Iris pigment epithelial cell (primary cell): ENCODE measurements at places on chromosomes 4 and X.
A peak's percentile ranks its signal among the peaks of the same experiment; 100 is the strongest.

DNA sequence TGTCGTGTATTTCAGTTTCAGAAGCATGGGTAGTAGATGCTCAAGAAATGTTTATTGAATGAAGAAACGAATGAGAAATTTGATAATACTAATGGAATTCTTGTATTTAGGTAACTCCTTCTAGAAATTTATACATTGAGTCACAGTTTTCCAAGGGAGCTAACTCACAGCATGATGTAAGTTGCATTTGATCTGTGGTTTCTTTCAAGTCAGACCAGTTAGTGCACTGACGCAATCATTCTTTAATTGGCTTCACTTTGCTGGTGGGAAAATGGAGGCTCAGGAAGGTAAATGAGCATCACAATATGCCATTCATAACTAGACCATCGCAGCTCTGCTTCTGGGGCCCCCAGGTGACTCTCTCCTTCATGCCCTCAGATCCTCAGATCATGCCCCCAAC lies 17.3 kb upstream of the CWH43 start:
- peak; percentile 85 for DNase-seq

- DNase-seq: peak; percentile 42
These were observed 179.1 kb upstream of the MAB21L2 start for GRCh38 chr4:150402871-150403272.

- no peak for DNase-seq
These were observed 36.9 kb downstream of the LAMTOR3 start for GRCh38 chr4:99857307-99857706.

DNA sequence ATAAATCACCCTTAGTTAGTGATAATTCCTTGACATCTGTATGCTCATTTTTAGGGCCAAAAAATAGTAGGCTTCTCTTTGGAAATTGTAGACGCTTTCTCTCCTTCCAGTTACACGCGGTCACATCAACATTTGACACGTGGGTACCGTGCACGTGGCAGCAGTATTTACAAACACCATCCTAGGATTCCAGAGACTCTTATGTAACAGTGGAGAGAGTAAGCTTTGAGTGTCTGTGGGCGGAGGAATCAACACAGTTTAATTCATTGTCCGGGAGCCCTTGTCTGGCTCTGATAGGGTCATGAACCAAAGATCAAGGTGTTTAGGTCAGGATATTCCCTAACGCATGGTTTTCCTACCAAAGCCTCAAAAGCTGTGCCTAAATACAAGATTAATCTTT lies 12.2 kb downstream of the TET2 start:
- peak; percentile 42 for DNase-seq

- peak; percentile 72 for DNase-seq
These were observed 82.3 kb downstream of the SPRY1 start for GRCh38 chr4:123478859-123479345.

DNA sequence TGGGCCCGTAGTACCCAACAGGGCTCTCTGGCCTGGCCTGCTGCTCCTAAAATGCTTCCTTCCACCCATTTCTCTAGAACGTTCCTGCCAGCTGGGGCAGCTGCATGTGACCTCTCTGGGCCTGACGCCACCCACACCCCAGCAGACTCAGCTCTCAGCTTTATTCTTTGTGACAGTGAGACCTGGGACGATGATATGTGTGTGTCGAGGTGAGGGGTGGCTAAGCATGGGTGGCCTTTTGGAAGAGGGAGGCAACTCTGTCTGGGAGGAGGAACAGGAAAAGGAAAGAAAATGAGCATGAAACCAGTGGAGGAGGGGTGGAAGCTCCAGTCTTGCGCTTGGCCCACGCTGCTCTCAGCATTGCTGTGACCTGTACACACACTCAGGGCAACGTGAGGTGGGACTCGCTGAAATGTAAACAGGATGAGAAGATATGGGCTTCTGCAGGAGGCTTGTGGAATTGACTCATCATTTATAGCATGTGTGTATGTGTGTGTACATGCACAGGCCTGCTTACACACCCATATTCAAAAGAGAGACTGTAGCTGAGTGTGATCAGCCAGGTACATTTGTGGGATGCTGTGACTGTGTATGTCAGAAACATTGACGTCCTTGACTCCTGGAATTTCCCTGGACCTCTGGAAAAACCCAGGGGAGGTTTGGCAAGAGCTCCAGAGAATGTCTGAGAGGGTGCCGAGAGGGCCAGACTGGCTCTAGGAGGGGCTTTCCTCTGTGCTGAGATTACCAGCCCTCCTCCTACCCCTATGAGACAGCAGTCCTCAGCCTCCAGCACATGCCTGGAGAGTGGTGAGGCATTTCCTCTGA lies 137.9 kb downstream of the PJA1 start:
- peak; percentile 91 for DNase-seq

DNA sequence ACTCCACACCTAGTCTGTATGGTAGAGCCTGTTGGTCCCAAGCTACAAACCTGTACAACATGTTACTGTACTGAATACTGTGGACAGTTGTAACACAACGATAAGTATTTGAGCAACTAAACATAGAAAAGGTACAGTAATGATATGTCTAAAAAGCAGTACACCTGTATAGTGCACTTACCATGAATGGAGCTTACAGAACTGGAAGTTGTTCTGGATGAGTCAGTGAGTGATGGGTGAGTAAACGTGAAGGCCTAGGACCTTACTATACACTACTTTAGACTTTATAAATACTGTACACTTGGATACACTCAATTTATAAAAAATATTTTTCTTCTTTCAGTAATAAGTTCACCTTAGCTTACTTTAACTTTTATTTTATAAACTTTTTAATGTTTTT lies 104.0 kb downstream of the TMA16 start:
- DNase-seq: no peak

- DNase-seq: no peak
These were observed 1043.1 kb upstream of the TENM3 start for GRCh38 chr4:181200076-181200475.

DNA sequence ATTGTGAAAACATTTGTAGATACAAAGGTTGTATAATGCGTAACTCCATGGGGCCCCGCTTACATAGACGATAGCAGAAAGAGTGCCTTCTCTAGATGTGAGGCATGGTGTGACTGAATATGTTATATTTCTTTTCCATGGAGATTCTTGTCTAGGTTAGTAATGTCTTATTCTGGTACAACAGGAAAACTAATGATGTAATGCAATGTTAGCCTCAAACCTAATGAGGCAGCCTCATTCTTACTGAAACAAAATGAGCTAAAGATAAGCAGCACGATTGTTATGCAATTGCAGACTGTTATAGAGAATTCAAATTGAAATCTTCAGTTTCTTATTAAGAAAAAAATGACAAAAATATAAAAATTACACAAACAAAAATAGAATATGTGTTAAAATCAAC lies 171.1 kb upstream of the ANKRD50 start:
- peak; percentile 74 for DNase-seq

GRCh38 chr4:88382621-88383020 lies 4.0 kb downstream of the HERC6 start:
- no peak for DNase-seq

GRCh38 chr4:93182722-93183121 lies 645.8 kb upstream of the ATOH1 start:
- no peak for DNase-seq

GRCh38 chr4:75289914-75290582 lies 224.2 kb downstream of the RCHY1 start:
- DNase-seq: peak; percentile 24

DNA sequence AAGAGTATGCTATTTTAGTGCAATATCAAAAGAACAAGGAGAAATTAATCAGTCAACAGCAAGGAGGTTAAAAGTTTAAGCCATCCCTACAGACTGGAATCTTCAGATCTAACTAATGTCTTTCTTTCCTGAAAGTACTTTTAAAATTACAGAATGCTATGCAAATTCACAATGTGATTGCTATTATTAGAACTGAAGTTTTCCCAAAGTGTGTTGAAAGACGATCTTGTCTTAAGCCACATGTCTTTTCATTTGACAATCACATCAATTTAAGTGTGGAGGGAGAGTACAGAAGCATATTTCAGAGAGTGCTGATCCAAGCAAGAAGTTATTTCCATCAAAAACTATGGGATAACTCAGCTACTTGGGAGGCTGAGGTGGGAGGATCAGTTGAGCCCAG lies 64.7 kb upstream of the TNIP3 start:
- DNase-seq: no peak

DNA sequence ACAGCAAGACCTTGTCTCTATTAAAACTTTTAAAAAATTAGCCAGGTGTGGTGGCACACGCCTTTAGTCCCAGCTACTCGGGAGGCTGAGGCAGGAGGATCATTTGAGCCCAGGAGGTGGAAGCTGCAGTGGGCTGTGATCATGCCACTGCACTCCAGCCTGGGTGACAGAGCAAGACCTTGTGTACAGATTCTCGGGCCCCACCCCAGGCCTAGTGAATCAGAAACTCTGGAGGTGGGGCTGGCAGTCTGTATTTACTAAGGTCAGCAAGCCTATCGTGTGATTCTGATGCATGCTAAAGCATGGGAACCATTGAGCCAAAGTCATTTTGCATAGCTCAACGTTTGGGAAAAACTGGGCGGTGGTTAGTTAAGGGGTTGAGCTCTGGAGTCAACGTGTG lies 3.5 kb downstream of the S100G start:
- peak; percentile 14 for DNase-seq

DNA sequence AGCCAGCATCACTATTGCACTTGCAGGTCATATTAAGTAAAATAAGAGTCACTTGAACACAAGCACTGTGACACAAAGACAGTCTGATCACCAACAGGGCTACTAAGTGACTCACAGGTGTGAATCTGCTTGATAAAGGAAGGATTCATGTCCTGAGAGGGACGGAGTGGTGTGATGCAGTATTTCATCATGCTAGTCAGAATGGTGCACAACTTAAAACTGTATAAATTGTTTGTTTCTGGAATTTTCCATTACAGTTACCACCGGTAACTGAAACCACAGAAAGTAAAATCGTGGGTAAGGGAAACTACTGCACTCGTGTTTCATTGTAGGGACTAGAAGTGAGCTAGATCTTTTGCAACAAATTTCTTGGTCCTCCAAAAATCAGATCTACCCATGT lies 109.7 kb downstream of the ELOVL6 start:
- DNase-seq: peak; percentile 83

DNA sequence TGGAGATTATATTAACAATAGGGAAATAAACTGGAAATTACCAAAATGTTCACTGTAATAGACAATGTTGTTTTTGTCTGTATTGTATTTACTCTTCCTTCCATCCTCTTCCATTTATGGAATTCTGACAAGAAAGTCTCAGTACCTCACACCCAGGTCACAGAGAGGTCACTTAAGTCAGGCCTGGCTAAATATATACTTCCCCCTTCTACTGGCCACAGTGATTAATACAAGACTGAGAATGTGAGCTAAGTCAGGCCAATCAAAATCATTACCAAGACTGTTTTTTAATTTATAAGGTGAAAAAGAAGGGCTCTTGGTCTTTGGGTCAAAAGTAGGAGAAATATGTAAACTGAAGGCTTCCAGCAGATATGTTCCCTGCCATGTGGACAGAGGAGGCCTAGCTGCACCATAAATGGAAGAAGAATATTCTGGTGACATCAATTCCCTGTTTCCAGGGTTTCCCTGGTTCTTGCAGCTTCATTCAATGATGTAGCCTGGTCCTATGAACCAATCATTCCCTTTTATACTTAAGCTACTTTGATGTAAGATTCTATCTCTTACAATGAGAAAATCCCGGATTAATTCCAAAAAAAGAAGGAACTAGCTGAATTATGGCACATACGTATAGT lies 64.3 kb downstream of the LRBA start:
- DNase-seq: peak; percentile 28

DNA sequence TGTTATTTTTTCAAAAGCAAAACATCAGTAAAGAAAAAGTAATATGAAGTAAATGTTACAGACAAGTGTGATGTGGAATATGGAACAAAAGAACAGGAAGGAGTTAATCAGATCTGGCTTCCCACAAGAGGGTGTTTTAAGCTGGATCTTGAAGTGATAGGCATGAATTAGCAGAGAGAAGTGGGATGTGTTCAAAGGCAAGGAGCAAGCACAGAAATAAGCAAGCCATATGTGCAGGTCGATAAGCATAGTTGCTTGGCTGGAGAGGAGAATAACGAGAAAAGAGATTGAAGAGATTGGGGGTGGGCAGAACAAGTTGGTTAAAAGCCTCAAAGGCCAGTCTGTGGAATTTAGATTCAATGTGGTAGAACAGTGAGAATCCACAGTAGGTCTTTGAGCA lies 60.9 kb upstream of the PRPS1 start:
- DNase-seq: no peak

GRCh38 chr4:172982151-172982590 lies 186.4 kb upstream of the GALNT7 start:
- peak; percentile 76 for DNase-seq

GRCh38 chr4:38691251-38692008 lies 27.4 kb downstream of the KLF3 start:
- peak; percentile 91 for DNase-seq

DNA sequence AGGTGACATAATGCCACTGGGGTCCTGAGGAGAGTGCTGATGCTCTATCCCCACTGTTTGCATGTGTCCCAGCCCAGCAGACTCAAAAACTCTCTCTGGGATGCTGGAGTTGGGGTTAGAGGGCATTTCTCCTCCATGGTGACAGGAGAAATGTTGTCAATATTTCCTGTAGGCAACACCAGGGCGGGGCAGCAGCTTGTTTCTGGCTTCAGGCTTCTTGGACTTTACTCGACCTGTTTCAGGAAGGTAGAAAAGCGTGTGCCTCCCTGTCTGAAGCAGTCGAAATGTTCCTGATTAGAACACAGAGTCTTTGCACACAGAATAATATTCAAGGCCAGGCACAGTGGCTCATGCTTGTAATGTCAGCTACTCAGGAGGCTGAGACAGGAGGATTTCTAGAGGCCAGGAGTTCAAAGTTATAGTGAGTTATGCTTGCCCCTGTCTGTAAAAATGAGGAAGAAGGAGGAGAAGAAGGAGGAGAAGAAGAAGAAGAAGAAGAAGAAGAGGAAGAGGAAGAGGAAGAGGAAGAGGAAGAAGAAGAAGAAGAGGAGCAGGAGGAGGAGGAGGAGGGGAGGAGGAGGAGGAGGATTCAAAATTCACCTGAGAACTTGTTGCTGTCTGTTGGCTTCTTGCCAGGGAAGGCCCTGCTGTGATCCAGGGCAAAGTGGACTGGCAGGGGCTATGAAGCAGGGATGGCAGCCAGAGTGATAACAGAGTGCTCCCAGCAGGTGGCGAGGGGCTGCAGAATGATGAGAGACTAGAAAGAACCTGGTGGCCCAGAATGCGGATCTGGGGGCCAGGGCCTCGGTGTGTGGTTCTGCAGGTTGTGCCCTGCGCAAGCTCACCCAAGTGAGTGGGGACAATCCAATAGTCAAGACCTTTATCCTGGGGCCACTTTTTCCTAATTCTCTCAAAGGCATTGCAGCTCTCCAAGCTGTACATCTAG lies 82.9 kb downstream of the RTL5 start:
- DNase-seq: no peak

GRCh38 chr4:156547891-156548290 lies 423.7 kb downstream of the PDGFC start:
- peak; percentile 46 for DNase-seq

GRCh38 chr4:94640151-94640550 lies 117.6 kb upstream of the BMPR1B start:
- DNase-seq: no peak

DNA sequence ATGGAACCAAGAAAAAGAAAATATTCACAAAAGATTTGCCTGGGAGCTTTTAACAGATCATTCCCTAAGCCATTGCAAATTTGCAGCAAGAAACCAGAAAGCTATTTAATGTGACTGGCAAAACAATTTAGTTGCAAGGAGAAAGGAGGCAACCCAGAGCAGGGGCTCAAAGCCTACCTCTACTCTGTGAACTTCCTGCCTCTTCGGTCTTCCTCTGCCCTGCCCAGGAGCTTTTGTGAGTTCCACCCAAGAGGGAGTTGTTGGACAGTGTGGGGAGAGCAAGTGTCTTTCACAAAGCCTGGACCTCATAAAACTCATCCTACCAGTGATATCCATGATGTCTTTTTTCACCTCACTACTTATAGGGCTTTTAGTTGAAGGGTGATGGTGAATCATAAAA lies 107.4 kb downstream of the AFF1 start:
- no peak for DNase-seq
